ENCODE measurements at places on chromosomes 7 and 10. TPM values are rescaled to one million over a fixed set of nuclear protein-coding genes. Genes with fewer than 3 reads are reported as not detected.

- DNase-seq = no peak
Observed at GRCh38 chr7:154598396-154598795, 404.5 kb downstream of the PAXIP1 start.

GRCh38 chr7:157265051-157265450 is 71.8 kb upstream of the DNAJB6 start:
- DNase-seq = no peak

DNA sequence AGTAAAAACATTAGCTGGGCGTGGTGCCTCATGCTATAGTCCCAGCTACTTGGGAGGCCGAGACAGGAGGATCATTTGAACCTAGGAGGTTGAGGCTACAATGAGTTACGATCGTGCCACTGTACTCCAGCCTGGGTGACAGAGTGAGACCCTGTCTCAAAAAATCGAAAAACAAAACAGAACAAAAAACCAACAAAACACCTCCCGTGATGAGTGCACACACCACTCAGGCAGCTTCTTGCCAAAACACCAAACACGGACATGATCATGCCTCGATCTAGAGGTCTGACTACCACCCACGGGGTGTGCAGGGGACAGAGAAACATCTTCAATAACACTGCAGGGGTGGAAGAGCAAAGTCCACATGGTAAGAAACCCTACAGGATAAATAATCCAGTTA is 44.4 kb downstream of the AMZ1 start:
- DNase-seq = no peak

DNA sequence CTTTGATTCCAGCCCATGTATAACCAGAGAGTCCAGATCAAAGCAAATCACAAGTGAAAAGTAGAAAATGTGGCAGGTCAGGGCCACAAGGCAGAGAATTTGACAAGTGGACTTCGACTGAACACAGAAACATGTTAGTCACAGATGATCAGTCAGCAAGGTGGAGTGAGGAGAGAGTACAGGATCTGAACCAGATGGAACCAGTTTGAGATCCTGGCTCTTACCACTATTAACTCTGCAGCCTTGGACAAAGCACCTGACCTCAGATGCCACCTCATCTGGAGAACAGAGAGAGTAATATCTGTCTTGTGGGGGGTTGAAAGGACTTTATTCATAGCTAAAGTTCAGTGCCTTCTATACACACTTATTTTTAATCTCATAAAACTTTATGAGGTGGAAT is 4.4 kb downstream of the MRLN start:
- DNase-seq = peak; percentile 59

DNA sequence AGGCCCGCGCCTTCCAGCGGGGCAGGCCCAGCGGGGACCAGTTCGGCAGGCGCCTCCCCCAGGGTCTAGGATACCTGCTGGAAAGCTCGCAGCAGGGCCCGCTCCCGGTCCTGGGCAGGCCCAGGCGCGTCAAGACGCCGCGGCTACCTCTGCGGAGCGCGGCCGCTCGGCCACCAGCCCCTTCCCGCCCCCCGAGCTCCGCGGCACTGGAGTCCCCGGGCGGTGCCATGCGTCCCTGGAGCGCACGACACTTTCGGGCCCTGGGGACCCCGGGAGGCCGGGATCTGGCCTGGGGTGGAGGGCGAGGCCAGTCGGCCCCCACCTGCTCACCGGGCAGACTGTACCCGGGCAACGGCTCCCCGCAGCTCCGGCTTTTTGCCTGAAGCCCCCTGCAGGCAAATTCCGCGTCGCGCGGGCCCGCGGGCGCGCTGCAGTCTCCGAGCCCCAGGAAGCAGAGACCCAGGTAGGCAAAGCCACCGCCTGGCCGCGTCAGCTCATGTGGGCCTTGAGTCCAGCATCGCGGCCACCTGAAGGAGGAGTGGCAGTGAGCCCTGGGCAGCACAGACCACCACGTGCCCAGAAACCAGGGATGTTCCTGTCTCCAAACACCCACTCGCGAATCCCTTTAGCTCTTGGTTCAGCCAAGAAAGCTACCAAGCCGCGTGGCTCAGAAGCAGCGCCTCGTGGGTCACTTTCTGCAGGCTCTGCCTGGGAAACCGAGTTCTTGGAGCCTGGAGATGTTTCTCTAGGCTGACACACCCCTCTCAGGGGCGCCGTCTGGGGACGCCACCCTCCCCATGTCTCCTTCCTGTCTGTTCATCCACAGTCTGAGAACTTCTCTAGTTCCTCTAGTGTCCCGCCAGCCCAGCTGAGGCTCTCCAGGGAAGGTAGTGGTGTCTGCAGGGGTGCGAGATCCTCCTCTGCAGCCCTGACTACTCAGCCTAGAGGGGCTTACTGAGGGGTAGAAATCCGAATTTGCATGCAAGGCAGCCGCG is 46.1 kb upstream of the APBB1IP start:
- no peak for DNase-seq

GRCh38 chr7:88772776-88773175 is 13.3 kb downstream of the ZNF804B start:
- DNase-seq = no peak

- DNase-seq = peak; percentile 48
Observed at GRCh38 chr7:126574276-126575250, 678.2 kb downstream of the GRM8 start.

- peak; percentile 97 for DNase-seq
Observed at GRCh38 chr7:23334482-23335056, 35.4 kb downstream of the MALSU1 start.

GRCh38 chr7:20684581-20684980 is 69.1 kb downstream of the ABCB5 start:
- no peak for DNase-seq

- no peak for DNase-seq
Observed at GRCh38 chr10:110841767-110842267, 29.9 kb upstream of the PDCD4 start.

DNA sequence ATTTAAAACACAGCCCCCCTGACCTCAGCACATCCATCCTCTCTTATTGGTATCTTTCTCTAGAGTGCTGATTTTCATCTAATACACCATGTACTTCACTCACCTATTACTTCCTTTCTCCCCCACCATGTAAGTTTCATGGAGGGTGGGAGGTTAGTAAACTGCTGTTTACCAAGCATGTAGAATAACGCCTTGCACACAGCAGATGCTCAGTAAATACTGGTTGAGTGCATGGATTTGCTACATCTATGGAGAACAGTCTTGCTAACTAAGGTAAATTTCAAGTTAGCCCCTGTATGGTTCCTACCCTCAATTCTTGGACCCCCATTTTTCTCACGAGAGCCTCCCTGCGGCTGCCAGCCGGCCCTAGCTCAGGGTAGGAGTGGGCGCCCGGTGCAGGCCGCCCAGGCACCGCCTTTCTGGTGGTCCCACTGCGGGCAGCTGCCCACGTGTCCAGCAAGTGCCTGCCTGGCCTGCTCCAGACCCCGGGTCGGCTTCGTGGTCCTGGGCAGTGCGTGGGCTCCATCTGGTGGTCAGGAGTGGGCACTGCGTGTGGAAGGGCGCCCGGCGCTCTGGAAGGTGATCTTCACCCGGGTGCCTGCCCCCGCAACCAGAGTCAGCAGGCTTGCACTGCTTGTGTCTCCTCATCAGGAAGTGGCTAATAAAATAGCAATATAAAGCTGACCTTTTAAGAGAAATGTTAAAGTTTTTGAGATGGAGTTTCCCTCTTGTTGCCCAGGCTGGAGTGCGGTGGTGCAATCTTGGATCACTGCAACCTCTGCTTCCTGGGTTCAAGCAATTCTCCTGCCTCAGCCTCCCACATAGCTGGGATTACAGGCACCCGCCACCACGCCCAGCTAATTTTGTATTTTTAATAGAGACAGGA is 63.4 kb upstream of the DNAJB6 start:
- DNase-seq = peak; percentile 7

DNA sequence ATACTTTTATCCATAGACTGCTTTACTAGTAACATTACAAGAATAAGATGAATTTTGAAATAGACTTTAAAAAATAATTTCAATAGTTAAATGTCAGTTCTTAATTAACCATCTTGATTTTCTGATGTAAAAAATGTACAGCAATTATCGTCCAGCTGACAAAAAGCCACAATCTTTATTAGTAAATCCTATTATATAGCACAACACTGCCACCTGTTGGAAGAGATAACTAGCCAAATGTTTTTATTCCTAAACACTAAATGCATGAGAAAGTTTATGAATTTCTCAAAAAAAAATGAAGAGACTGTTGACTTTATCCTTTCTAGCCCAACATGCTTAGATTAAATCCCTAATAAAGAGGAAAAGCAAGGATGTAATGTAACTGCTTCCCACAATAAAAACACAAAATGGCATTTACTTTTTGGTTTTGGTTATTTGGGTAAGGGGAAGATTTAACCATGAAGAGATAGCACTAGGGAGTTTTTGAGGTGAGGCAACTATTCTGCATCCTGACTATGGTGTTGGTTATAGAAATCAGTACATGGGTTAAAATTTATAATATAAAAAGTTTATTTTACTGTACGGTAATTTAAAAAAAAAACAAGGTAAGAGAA is 8.0 kb downstream of the COA1 start:
- DNase-seq = no peak

DNA sequence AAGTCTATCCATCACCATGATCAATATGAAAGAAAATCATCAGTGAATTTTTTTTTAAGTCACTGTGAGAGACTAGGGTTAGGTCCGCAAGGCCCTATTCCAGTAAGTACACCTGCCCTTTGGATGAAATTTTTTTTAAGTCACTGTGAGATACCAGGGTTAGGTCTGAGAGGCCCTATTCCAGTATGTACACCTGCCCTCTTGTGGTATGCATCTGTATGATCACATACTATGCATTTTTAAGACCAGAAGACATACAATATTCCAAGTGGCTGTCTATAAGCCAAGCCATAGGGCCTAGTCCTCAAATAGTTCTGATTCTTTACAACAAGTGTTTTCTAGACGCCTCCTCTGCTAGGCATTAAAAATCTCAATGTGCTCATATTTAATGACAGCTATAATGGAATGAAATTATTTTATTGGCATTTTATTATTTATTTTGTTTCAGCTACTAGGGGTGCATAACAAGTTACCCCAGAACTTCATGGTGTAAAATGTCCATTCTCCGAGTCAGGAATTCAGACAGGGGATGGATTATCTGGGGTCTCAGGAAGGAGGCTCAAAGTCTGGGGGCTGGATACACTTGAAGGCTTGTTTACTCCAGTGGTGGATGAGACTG is 53.1 kb downstream of the TEX36 start:
- peak; percentile 3 for DNase-seq

DNA sequence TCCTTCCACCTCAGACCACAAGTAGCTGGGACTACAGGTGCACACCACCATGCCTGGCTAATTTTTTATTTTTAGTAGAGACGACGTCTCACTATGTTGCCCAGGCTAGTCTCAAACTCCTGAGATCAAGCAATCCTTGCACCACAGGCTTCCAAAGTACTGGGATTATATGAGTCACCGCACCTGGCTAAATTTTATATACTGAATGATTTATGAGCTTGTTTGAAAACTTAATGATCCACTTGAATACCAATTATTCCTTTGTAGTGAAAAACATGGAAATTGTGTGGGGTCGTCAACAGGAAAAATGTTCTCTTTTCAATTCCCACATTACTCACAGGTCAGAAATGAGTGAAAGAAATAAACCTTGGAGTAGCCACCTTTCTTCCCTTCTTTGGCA is 31.3 kb downstream of the RAPGEF5 start:
- DNase-seq = no peak

GRCh38 chr7:6476596-6477317 is 29.0 kb upstream of the DAGLB start:
- no peak for DNase-seq

DNA sequence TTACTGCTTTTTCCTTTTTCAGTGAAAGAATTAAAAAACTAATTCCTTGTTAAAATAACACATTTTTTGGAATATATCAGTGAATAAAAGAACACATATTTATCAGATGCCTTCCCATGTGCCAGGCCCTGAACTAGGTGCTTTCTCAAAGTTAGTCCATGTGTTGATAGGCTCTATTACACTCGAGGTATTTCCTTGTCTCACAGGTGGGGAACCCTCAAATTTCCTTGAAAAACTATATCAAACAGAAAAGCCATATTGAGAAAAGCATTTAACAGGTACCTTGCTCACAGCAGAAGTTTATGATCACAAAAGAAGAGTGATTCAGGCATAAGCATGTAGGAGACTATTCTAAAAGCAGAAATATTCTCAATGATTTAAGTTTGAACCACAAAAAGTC is 75.6 kb upstream of the OGDHL start:
- peak; percentile 39 for DNase-seq

GRCh38 chr7:360454-361100 is 70.6 kb downstream of the FOXL3 start:
- DNase-seq = no peak

DNA sequence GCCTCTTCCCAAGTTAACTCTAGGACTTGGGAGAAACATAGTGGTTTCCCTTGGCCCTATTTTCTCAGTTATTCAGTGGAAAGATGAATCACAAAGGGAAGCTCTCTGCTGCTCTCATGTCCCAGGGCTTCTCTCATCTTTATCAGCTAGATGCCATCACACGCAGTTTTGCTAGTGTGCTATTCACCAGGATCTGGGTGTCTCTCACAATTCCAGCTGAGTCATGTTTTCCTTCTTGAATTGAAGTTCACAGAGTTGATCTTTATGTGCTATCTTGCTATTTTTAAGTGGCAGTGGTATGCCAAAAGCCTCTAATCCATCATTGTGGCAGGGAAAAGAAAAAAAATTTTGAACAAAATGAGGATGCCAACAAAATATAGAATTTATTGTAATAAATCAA is 101.3 kb downstream of the TWIST1 start:
- no peak for DNase-seq

DNA sequence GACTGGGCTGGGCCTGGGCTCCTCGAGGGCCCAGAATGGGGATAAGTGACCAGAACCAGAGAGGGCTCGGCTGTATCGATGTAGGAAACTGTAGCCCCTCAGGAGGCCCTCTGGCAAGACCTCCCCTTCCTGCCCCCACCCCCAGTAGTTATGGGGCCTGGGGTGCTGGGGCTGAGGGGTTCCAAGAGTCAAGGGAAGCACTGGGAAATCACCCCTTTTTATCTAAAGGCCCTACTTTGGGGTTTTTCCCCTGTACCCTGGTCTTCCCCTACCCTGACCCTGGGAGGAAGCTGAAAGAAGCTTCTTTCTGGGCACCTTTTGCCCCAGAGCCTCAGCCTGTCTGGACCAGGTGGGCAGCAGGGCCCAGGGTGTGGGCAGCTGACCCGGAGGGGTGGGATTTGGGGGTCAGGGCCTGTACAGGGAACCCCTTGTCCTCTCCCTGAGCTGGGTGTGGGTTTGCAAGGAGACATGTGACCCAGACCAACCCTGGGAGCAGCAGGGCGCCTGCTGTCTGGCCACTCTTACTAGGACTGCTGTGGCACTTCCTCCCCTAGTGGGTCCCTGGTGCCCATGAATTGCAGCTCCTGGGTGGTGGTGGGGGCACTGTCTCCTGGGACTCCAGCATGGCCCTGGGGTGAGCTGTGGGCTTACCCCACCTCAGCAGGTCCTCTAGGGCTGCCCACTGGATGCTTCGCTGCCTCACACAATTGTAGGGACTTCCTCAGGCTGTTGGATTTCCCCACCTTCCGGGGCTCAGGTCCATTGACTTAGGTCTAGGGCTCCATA is 1.5 kb downstream of the IRF5 start:
- no peak for DNase-seq

The LHFPL3 gene
- not detected for total RNA-seq

The HSPA12A gene
- 8.9 TPM for total RNA-seq

The CHST15 gene
- 9.2 TPM for total RNA-seq

The C10orf120 gene
- not detected for total RNA-seq

The C10orf95 gene
- total RNA-seq = 10.3 TPM

The HTR5A gene
- total RNA-seq = not detected

The EPHA1 gene
- 14.4 TPM for total RNA-seq

The HOXA4 gene
- total RNA-seq = 14.6 TPM

The WEE2 gene
- not detected for total RNA-seq

The GALNT17 gene
- total RNA-seq = 0.12 TPM

The TEX36 gene
- total RNA-seq = not detected

The CROT gene
- total RNA-seq = 8.2 TPM

The GNAI1 gene
- 33.6 TPM for total RNA-seq
